Left renal cortex interstitium (tissue), 4 donors: ENCODE measurements at places on chromosomes 11 and 22. TPM values are rescaled to one million over a fixed set of nuclear protein-coding genes. Genes with fewer than 3 reads are reported as not detected.
A peak's percentile ranks its signal among the peaks of the same experiment; 100 is the strongest.

GRCh38 chr11:5204787-5205186, 4.3 kb upstream of the OR51V1 start:
- DNase-seq, result peak; percentile 13

DNA sequence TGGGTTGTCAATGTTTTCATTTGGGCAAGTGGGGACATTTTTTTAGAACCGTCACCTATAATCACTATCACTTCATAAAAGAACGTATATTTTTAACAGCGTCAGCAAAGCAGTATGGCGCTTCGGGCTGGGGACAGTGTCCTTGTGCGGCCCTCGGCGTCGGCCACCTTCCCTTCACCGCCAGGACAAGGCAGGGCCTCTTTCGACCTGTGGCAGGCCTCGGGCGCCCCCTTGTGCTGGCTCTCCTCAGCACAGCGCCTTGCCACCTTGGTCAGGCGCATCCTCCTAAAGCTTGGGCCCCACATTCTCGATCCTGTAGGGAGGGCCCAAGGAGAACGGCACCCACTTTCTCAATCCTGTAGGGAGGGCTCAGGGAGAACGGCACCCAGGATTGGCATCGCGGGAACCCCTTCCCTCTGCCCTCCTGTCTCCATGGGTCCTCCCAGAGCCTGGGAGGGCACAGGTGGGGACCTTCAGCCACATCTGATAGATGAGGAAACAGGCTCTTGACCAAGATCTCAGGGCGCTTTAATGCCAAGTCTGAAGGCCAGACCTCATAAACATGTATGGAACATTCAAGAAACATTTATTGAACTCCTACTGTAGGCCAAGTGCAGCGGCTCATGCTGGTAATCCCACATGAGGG, 11.5 kb upstream of the FADD start:
- peak; percentile 31 for DNase-seq

The SEC14L2 gene
- 8.0 TPM for polyA plus RNA-seq

- no peak for DNase-seq
These were observed 133.7 kb upstream of the SEZ6L start for GRCh38 chr22:26035523-26035922.

The CRYBB2 gene
- 0.70 TPM for polyA plus RNA-seq

The CENATAC gene
- polyA plus RNA-seq, result 12.8 TPM

The PICK1 gene
- polyA plus RNA-seq, result 46.4 TPM

DNA sequence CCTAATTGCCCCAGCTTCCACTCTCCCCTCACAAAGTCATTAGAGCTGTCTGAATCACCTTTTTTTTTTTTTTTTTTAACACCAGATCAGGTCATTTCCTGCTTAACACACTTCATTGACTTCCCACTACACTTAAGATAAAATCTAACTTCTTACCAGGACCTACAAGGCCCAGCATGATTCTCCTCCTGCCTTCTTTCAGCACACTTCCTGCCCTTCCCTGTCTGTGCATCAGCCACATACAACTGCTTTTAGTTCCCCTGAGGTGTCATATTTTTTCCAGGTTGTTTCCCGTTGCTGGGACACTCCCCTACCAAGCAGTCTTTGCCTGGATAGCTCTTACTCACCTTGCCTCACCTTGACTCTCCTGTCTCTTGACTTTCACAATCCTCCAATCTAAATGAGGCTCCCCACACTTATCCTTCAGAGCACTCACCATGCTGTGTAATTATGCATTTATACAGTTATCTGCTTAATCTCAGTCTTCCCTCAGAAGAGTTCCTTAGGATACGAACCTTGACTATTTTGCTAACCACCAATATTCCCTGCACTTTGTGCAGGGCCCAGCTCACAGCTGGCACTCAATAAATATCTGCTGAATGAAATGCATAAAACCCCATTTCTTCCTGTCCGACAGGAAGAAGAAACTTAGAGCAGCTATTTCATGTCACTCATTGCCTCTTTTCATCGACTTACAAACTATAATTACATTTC, 96.6 kb upstream of the AKIP1 start:
- no peak for DNase-seq

DNA sequence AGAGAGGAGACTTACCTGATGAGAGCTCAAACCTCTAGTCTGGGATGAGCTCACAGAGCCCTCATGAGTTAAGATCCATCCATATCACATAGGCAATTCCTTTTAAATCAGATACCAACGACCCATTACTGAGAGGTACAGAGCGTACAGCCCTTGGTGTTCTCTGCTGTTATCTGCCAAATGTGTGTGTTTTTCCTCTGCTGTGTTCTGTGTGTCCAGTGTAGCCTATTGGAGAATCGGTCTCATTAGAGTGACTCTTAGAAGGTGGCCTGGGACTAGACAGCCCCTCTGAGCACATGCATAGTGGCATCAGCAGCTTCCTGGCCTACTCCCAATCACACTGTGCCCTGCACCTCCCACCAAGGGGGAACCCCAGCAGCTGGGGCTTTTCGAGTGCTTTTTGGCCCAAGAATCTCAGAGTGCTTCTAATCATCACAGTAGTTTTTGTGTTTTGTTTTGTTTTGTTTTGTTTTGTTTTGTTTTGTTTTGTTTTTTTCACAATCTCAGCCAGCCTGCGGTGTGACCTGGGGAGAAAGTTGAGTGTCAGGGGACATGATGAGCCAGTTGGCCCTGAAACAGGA, 25.4 kb downstream of the TP53AIP1 start:
- no peak for DNase-seq

GRCh38 chr11:11966826-11967668, 41.4 kb downstream of the DKK3 start:
- no peak for DNase-seq

GRCh38 chr22:48902983-48903650, 924.6 kb downstream of the BRD1 start:
- DNase-seq, result no peak

GRCh38 chr22:50576806-50577696, 1.2 kb downstream of the CPT1B start:
- DNase-seq, result no peak

GRCh38 chr11:64499261-64500004, 91.6 kb upstream of the SLC22A12 start:
- DNase-seq, result no peak

GRCh38 chr22:48240148-48240934, 1477.9 kb downstream of the TBC1D22A start:
- no peak for DNase-seq

DNA sequence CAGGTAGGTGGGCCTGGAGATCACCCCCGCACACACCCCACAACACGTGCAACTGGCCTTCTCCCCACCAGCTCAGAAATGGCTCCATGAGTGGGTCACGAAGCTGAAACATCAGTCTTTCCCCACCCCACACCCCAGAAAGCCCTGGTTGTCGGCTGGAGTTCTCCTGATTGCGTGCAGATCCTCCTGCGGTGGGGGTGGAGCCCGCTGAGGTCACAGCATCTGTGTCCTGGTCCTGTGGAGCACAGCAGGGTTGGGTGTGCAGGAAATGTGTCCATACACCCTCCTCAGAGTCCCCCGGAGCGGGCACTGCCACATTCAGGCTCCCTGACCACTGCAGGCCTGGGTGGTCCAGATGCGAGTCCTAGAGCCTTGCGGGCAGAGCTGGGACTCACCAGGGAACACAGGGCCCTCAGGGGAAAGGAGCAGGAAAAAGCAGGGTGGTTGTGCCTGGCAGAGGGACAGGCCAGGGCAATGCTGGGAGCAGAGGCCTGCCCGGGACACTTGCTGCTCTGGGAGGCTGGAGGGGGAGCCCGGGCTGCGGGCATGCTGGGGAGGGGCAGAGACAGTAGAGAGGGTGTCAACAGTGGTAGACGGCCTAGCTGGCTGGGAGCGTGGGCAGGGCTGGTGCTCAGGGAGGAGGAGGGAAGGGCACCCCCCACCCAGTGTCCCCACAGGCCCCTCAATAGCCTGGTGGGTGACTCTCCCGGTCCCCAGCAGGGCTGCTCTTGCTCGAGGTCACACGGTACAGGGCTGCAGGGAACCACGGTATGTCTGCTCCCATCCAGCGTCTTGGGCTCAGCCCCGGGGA, 42.4 kb upstream of the PPARA start:
- no peak for DNase-seq

The HMOX1 gene
- 44.0 TPM for polyA plus RNA-seq

The RIBC2 gene
- 7.7 TPM for polyA plus RNA-seq

DNA sequence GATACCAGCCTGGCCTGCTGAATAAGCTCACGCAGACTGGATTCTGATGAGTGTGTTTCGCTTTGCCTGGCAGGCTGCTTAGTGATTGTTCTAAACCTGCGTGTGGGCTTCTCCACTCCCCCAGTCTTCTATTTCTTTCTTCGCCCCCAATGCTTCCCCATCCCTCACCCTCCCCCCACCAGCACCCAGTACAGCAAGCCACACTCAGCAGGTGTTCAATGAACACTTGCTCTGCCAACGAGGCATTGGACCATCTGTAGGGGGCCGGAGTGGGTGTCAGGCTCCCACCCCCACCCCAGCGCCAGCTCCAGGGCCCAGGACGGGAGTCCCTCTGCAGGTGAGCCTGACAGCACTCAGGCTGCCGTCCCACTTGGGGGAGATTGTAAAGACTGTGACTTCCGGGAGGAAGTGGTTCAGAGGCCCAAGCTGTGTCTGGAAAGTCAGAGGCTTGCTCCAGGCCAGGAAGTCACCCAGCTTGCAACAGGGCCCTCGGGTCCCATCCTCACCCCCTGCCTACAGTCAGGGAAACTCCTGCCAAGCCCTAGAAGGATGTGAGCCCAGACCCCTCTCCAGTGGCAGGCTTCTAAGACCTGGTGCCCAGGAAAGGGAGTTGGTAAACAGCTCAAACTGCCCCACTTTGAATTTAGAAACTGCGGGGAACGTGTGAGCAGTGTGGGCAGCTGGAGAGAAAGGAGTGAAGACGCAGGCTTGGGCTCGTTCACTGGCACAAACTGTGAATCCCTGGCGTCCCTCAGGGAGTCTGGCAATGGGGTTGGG, 66.3 kb upstream of the PRDM11 start:
- no peak for DNase-seq

The CDC42EP1 gene
- 35.5 TPM for polyA plus RNA-seq

DNA sequence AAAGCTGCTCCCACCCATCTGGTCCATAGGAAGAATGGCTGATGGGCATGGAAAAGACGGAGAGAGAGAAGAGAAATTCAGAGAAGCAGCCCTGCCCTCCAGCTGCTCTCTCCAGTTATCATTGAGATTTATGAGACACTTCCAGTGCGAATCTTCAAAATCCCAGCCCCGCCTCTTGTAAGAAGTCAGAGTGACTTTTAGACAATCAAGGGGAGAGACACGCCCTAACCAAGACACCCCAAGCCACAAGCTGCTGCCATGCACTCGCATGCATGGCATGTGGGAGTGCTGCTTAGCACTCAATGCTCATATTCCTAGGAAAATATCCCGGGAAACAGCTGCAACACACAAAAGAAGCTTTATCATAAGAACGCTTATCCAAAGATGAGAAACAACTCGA, 110.6 kb upstream of the BID start:
- no peak for DNase-seq

The MFNG gene
- polyA plus RNA-seq, result 10.3 TPM

The TRIM48 gene
- polyA plus RNA-seq, result not detected

GRCh38 chr11:61781585-61781984, 10.8 kb downstream of the TMEM258 start:
- DNase-seq, result no peak

DNA sequence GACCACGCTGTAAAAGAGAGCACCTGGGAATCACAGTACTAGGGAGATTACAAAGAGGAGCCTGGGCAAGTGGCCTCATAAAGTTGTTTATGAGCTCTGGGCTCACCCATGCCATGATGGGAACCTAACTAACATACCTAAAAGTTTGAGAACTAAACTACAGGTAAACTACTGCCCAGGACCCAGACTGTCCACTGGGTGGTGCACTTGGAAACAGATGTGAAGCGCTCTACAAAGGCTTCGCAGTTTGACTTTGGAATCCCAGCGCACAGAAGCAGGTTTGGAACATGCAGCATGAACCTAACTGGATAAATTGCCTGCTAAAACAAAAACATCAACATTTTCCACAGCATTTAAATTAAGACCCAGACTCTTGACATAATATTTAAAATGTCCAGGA, 418.6 kb downstream of the FAM181B start:
- peak; percentile 19 for DNase-seq

DNA sequence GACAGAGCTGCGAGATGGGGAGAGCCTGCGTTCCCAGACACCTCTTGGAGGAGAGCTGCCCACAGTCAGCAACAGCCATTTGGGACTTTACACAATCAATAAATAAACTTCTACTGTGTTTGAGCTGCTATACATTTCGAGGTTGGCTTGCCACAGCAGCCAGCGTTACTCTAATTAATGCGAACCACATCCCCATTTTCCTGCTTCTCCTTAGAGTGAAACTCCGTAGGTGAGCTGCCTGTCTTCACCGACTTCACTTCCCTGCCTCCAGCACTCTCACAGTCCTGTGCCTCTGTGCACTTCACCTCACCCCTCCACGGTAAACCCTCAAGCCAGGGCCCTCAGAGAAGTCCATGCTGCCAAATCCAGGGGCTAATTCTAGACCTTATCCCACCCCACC, 5.9 kb upstream of the SLC22A12 start:
- DNase-seq, result no peak

The SORL1 gene
- 39.3 TPM for polyA plus RNA-seq

DNA sequence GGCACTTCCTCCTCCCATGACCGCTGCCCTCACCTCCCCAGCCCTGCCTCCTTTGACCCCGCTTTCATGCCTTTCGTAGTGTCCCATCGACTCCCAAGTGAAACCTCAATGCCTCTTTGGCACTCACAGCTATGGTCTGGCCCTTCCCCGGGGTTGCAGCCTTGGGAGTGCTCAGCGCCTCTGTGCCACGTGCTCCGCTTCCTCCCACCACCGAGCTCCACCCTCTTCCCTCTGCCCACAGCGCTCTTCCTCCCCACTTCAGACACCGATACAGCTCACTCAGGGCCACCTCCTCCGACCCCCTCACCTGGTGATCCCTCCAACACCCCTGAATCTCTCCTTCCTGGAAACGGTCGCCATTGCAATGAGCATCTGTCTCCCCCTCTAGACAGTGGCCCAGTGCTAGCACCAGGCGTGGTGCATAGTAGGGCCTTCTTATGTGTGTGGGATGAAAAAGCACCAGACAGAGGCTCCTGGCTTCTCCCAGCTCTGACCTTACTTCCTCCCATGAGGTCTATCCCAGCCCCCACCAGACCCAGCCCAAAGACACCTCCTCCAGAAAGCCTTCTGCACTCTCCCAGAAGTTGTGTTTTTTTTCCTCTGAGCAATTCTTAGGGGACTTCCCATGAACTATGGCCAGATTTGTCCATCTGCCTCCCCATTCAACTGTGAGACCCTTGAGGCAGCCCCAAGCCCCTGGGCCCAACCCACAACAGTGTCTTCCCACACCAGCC, 16.4 kb upstream of the SCGB1A1 start:
- no peak for DNase-seq

The MIAT gene
- 0.69 TPM for polyA plus RNA-seq

DNA sequence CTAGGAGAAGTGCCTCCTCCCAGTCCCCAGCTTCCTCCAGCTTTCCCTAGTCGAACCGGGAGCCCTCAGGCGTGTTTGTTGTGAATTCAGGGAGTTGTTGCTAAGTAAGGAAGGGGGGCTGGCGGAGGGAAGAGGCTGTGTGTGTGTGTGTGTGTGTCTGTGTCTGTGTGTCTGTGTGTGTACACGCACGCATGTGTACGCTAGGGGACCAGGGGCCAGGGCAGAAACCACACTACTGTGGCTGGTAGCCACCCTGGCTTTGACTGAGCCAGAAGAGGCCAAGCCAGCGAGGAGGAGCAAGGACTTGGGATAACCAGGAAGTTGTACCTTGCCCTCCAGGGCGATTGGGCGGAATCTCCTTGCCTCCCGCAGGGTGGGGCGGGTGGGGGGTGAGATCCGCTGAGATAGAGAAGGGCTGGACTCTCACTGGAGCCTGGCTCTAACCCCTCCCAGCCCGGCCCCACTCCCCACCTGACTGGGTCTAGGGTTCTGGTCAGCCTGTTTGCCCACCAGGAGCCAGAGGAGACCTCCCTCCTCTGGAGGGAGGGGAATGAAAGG, 7.5 kb downstream of the BCL9L start:
- no peak for DNase-seq
